ENCODE measurements at places on chromosomes 4 and X.

- DNase-seq = no peak
These were observed 29.3 kb upstream of the ABCG2 start for GRCh38 chr4:88187766-88188165.

GRCh38 chr4:117479673-117480072 lies 394.3 kb upstream of the TRAM1L1 start:
- DNase-seq = no peak

GRCh38 chr4:16707874-16708273 lies 190.6 kb downstream of the LDB2 start:
- DNase-seq = no peak

GRCh38 chr4:156811963-156812362 lies 159.6 kb downstream of the PDGFC start:
- no peak for DNase-seq

- no peak for DNase-seq
These were observed 19.7 kb downstream of the PRIMPOL start for GRCh38 chr4:184669251-184669650.

DNA sequence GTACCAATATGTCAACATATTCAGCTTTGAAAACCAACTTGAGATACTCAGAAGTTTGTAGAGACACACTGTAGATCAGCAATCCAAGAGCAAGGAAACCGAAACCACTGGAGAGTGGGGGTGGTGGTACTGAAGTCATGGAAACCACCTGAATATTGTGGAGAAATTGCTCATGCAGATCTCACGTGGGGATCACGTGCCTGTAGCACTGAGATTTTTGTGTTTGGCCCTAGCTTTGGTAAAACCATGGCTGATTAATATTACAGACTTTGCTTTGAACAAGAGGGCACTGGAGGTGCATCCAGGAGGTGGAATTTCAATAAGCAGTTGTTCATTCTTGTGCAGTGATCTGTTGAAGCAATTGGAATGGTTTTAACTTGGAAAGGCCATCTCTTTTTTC lies 47.2 kb downstream of the GBA3 start:
- no peak for DNase-seq

- no peak for DNase-seq
These were observed 704 bp downstream of the FAM3A start for GRCh38 chrX:154515090-154515965.

- DNase-seq = no peak
These were observed 8.0 kb downstream of the APLN start for GRCh38 chrX:129646566-129647417.

DNA sequence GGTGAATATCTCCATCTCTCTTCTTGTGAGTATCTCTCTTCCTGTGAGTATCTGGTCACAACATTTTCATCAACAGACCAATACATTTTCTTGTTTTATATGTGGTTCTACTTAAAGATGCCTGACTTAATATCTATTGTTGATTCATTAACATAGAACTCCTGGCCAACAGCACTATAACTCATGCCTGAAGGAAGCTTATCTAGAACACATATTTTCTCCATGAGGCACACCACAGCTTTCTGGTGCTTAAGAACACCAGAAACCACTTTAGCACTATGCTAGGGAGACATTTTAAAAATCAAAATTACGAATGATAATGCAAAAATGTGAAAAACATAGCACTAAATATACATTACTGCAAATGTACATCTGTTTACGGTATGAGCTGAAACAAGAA lies 190.4 kb downstream of the GABRB1 start:
- no peak for DNase-seq

DNA sequence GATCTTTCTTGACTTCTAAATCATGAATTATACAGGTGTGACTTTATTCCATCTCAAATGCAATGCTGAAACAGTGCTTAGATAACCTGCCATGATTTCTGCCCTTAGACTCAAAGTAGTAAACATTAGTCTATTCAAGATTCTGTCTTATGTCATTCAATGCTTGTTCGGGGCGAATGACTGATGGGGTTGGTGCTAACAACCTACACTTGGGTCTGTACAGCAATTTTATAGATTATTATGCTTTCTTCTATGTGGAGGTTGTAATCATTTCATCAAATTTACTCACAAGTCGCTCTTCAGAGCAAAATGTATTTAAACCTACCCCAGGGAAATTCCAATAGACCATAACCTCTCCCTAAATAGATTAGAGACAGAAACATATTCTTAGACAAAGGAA lies 1021.5 kb upstream of the GRID2 start:
- no peak for DNase-seq

- no peak for DNase-seq
These were observed 20.8 kb downstream of the PPEF2 start for GRCh38 chr4:75881476-75881875.

Data from NCI-H2081 treated with DMSO at 0.1 percent for 48 hours (cell line).